ENCODE measurements at places on chromosomes 7 and 10.
A peak's percentile ranks its signal among the peaks of the same experiment; 100 is the strongest.

- DNase-seq: no peak
These were observed 45.7 kb downstream of the PAPSS2 start for GRCh38 chr10:87705339-87705738.

GRCh38 chr10:132265890-132266496 is 41.8 kb downstream of the STK32C start:
- no peak for DNase-seq

DNA sequence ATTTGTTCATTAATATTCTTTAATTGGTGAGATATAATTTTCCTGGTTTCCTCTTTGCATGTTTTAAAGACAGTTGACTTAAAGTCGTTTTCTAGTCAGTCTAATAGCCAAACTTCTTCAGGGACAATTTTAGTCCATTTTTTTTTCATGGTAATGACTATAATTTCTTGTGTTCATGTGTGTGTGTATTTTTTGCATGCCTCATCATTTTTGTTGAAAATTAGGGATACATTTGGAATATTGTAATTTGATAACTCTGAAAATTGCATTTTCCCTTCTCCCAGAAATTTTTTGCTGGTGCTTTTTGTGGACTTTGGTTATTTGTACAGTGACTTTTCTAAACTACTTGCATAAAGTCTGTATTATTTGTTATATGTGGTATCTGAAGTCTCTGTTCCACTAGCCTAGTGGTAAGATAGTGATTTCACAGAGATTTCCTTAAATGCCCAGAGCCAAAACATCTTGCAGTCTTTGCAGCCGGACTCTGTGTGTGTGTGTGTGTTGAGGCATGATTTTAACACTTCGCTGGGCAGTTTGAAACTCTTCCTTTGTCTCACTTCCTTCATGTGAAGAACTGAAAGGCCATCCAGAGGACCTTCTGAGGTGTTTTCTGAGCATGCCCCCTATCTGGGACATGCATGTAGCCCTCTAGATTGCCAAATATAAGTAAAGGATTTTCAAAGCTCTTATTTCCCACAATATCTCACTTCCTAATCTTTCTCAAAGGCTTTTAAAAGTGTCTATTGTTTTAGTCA is 40.9 kb upstream of the ZNF365 start:
- no peak for DNase-seq

- no peak for DNase-seq
These were observed 105.8 kb downstream of the USP6NL start for GRCh38 chr10:11505639-11506038.

DNA sequence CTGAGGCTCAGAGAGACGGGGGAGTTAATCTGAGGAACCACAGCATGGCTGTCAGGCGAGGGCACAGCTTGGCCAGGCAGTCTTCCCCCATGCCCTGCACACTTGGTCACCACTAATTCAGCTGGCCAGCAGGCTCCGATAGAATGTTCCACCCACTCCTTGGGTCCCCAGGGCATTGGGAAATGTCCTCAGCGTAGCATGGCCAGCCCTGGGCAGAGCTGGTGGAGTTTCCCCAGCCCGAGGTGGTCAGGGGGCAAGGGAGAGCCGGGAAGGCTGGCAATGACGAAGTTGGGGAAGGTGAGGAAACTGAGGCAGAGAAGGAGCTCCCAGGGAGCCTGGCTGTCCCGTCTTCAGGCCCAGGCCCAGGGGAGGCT is 12.1 kb upstream of the GRIFIN start:
- DNase-seq: no peak

- DNase-seq: no peak
These were observed 198.2 kb downstream of the MLLT10 start for GRCh38 chr10:21732067-21732772.

- no peak for DNase-seq
These were observed 56.3 kb downstream of the WDFY4 start for GRCh38 chr10:48740988-48741387.

- DNase-seq: no peak
These were observed 23.0 kb downstream of the AMZ1 start for GRCh38 chr7:2710901-2711551.

GRCh38 chr10:96440361-96441292 is 73.1 kb downstream of the TLL2 start:
- DNase-seq: no peak

- DNase-seq: no peak
These were observed 218 bp downstream of the GDI2 start for GRCh38 chr10:5813091-5813340.

GRCh38 chr10:88383276-88383675 is 199.8 kb downstream of the RNLS start:
- DNase-seq: no peak

GRCh38 chr7:40506158-40506557 is 371.4 kb downstream of the SUGCT start:
- no peak for DNase-seq

DNA sequence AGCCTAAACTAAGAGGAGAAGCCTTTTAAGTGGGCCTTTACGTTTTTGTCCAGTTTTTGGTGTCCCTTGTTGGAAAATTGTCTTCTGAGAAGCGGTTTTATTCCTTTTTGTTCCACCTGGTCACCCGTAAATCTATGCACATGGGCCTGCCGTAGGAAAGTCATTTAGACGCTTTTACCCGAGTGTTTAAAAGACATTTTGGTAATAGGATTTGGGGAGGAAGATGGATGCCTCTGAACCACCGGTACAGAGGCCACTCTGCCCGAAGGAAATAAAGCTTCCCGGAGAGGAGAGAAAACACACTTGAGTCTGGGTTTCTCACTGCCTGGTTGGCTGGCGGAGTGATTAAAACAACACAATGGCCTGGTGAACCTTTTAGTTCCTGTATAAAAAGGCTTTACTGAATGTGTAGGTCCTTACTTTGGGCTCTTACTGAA is 760 bp downstream of the THNSL1 start:
- DNase-seq: peak; percentile 33

DNA sequence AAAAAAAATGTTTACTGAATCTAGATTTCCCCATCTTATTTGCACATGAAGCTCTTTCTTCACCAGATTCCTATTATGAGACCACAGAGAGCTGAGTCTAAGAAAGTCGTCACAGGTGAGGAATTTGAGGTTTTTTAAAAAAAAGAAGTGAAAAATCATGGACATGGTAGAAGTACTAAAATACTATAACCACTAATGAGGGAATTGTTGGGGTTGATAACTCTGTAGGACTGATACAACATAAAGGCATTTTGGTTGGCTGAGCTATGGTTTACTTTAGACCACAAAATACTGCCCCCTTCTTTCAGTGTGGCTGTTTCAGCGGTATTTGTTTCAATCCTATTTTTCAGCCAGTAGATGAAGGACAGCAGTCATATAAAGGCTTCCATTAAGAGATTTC is 1111.3 kb downstream of the TYW1 start:
- DNase-seq: no peak

GRCh38 chr7:35727571-35727970 is 32.6 kb upstream of the HERPUD2 start:
- no peak for DNase-seq

- no peak for DNase-seq
These were observed 129.8 kb upstream of the PPP1R3A start for GRCh38 chr7:114048386-114049235.

- no peak for DNase-seq
These were observed 105.8 kb downstream of the TRRAP start for GRCh38 chr7:98984126-98984525.

DNA sequence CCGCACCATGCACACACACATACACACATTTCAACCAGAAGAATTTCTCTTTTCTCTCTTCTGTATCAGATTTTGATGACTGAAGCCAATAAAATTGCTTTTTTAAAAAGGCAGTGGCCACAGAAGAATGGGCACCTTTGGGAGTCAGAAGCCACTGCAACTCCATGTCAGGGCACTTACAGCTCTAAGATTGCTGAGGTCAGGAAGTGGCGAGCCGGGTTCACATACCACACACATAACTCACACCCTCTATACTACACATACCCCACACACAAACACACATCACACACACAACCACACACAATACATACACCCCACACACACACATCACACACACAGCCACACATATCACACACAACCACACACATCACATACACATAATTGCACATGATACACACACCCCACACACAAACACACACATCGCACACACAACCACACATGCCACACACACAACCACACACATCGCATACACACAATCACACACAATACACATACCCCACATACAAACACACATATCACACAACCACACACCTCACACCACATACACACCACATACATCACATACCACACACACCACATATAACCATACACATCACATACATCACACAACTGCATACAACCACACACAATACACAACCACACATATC is 31.2 kb downstream of the GPRIN2 start:
- DNase-seq: peak; percentile 9

DNA sequence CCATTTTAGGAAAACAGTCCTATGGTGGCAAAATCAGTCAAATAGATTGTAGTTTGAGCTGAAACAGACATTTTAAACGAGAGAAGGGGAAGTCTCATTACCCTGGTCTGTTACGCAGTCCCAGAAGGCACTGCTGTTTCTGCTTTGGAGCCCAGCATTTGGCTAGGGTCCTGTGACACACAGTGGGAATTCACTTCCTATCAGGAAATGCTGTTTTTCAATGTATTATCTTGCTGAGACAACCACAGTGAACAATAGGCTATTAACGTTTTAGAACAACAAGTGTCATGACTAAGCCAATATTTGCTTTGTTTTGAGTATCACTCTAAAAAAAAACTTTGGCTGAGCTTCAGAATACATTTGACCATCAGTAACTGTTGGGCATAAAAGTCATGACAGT is 74.1 kb downstream of the ADD3 start:
- DNase-seq: no peak

GRCh38 chr10:124243702-124244121 is 150.3 kb upstream of the CHST15 start:
- DNase-seq: no peak

- DNase-seq: no peak
These were observed 232.2 kb downstream of the FANK1 start for GRCh38 chr10:126128581-126128980.

- DNase-seq: peak; percentile 98
These were observed 521 bp upstream of the PTPN12 start for GRCh38 chr7:77536413-77537135.

- DNase-seq: no peak
These were observed 915.4 kb upstream of the AUTS2 start for GRCh38 chr7:68682910-68683309.

- DNase-seq: no peak
These were observed 102.1 kb downstream of the EBF3 start for GRCh38 chr10:129861776-129862531.

DNA sequence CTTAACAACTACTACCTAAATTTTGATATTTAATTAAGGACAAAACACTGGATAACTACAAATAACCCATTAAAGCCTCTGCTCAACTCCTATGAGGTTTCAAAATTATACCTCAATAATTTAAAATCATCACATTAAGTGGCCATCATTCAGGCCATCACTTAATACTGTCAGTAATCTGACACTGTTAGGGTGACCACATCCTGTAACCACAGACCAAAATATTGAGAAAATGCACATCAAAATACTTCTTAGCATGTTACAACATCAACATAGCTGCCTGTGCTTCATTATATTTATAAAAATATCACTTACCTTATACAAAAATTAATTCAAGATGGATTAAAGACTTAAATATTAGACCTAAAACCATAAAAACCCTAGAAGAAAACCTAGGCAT is 23.3 kb downstream of the SEM1 start:
- no peak for DNase-seq

DNA sequence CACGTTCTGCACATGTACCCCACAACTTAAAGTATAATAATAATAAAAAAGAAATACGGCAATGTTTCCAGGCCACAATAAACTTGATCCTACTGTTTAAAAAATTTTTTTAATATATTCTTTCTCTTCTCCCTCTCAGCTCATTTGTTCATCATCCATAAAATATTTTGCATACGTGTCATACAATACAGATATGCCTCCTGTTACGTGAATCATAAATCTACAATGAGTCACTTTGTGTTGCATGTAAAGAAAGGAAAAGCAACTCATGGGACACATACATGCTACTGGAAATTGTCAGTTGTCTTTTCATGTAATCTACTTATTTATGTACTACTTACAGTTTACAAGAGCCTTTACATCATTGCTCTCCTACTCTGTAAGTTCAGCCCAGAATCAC is 1.1 kb upstream of the TECTB start:
- DNase-seq: no peak

- DNase-seq: no peak
These were observed 29.0 kb downstream of the ANKMY2 start for GRCh38 chr7:16616542-16616941.

GRCh38 chr7:26153241-26153822 is 1.3 kb downstream of the NFE2L3 start:
- DNase-seq: peak; percentile 37

GRCh38 chr7:142445019-142445686 is 187.3 kb upstream of the PRSS58 start:
- peak; percentile 41 for DNase-seq

DNA sequence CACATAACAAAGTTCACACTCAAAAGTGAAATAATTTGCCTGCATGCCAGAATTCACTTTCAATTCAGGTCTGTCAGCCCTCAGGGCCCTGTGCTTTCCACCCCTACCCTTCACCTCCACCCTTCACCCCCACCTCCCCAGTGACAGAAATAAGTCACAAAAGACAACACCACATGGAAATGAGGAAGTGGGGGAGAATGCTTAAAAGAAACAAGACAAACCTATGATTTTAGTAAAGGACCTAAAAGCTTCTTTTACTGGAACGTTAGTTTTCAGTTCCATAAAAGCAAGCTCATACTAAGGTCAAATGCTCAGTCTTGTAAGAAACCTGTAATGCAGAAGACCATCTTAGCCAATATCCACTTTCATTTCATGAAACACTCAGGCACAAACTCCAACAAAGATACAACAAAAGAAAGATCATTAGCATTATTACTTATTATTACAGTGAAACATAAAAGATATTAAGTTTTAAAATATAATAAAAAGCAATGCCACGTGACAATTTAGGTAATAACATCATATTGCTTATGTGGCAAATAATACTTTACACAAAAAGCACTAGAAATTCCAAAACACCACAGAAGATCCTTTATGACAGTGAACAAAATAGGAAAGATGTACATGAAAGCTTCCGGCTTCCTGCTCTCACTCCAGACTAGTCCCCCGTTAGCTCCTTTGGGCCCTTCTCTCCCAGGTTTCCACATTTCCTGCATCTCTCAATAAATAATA is 112.1 kb downstream of the LMBR1 start:
- DNase-seq: no peak

Data from activated T-cell treated with anti-CD3 and anti-CD28 coated beads, Interleukin-2, amount 50 U/mL, for 1 hour (primary cell).